ENCODE measurements at places on chromosomes 4 and X. TPM values are rescaled to one million over a fixed set of nuclear protein-coding genes. Genes with fewer than 3 reads are reported as not detected.

Gene SPANXC
- 15.4 TPM for total RNA-seq

Gene CLDN2
- not detected for total RNA-seq

Gene POLN
- total RNA-seq, result 0.54 TPM

DNA sequence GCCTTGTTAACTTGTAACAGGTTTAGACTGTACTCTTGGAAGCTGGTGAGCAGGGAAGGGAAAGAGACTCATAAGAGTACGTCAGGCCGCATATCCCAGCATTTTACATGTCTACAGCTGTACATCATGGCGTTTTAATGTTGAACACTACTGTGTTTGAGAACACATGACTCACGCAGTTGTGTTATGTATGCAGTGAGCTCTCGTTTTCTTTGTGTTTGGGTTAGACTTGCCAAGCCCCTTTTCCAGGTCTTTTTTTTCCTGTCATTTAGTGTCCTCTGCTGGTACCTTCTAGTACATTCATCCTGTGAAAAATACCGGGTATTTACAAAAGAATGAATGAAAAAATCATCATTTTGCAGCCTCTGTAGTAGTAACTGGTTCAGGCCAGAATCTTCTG lies 35.3 kb downstream of the SMS start:
- no peak for DNase-seq

- DNase-seq, result no peak
Measured at GRCh38 chr4:123345137-123345934, 51.3 kb upstream of the SPRY1 start.

- DNase-seq, result no peak
Measured at GRCh38 chr4:110487873-110488272, 11.9 kb downstream of the ENPEP start.

- DNase-seq, result peak; percentile 53
Measured at GRCh38 chr4:121307445-121308327, 73.1 kb downstream of the QRFPR start.

- DNase-seq, result peak; percentile 27
Measured at GRCh38 chr4:77617203-77617602, 11.6 kb downstream of the CXCL13 start.

DNA sequence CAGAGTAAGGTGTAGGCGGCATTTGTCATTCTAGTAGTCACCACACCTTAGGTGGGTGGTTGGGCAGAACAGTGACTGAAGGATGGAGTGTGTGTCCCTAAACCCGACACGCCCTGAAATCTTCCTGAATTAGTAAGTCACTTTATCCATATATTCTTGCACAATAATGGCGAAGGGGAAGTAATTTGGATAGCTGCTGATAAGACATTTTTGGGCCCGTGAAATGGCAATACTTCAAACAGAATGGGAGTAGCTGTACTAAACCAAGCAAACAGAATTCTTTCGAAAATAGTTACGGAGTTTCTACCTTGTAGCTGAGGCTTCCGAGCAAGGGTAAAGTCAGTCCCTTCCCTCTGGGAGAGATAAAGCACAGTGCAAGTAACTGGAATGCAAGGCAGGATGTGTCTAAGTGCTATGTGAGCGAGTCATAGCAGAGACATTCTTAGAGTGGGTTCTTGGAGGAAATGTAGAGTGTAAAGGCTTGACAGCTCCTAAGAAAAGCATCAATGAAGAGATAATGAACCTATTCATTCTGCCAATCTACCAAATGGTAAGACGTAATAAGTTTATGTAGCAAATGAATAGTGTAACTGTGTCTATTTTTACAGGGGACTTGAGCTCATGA lies 72.8 kb downstream of the CLCN5 start:
- DNase-seq, result peak; percentile 11

Data from Daoy (cell line).